ENCODE measurements at places on chromosomes 3 and 15. TPM values are rescaled to one million over a fixed set of nuclear protein-coding genes. Genes with fewer than 3 reads are reported as not detected.
A peak's percentile ranks its signal among the peaks of the same experiment; 100 is the strongest.

The CCR3 gene
- not detected for total RNA-seq

The RASGRP1 gene
- 0.96 TPM for total RNA-seq

The LRRC31 gene
- total RNA-seq, result 66.0 TPM

The ARHGEF26 gene
- 6.6 TPM for total RNA-seq

The UPK1B gene
- not detected for total RNA-seq

The NOX5 gene
- total RNA-seq, result 0.17 TPM

- DNase-seq, result no peak
- no peaks in the 10 kb centered on the region for H3K4me1 ChIP-seq
- H3K36me3 ChIP-seq, result no peaks in the 10 kb centered on the region
- no peak overlapping the region for H3K27ac ChIP-seq
These were observed 218.7 kb downstream of the FEZF2 start for GRCh38 chr3:62154457-62155148.

GRCh38 chr3:128684986-128685726 lies 34.5 kb upstream of the RPN1 start:
- no peaks in the 10 kb centered on the region for H3K36me3 ChIP-seq
- H3K4me1 ChIP-seq, result no peaks in the 10 kb centered on the region
- no peaks in the 10 kb centered on the region for H3K27me3 ChIP-seq
- H3K4me3 ChIP-seq, result no peak overlapping the region
- H3K27ac ChIP-seq, result no peak overlapping the region

DNA sequence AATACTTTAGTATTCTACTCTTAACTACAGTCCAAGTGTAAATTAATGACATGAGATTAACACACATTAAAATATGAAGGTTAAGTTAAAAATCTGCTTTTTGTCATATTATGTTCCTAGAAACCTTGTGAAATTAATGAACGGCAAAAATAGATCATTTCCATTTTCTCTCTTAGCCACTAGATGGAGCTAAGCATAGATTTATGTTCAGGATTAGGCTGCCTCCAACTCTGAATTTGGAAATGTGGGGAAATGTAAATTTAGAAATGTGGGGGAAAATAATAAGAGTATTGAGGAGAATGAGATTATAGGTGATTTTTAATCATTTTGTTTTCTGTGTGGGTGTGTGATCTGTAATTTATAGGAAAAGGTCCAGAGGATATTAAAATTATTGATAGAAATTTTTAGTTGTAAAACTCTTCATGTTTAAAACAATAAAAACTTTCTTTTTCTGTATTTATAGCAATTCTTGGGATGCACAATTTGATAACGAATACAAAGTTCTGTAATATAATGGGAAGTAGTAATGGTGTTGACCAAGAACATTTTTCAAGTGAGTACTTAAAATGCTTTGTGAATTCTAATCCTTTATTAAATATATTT lies 59.2 kb downstream of the TMOD3 start:
- H3K27ac ChIP-seq, result no peak overlapping the region
- H3K4me1 ChIP-seq, result no peaks in the 10 kb centered on the region
- no peaks in the 10 kb centered on the region for H3K27me3 ChIP-seq
- no peaks in the 10 kb centered on the region for H3K36me3 ChIP-seq
- DNase-seq, result no peak

GRCh38 chr3:149701977-149702350 lies 44.1 kb upstream of the WWTR1 start:
- no peaks in the 10 kb centered on the region for H3K27me3 ChIP-seq
- DNase-seq, result no peak
- no peaks in the 10 kb centered on the region for H3K4me1 ChIP-seq

- no peak overlapping the region for H3K27ac ChIP-seq
- H3K4me3 ChIP-seq, result no peak overlapping the region
- H3K4me1 ChIP-seq, result no peaks in the 10 kb centered on the region
- no peaks in the 10 kb centered on the region for H3K36me3 ChIP-seq
These were observed 9.1 kb downstream of the CCR4 start for GRCh38 chr3:32960404-32961170.

- no peak overlapping the region for H3K4me3 ChIP-seq
- DNase-seq, result no peak
These were observed 1.2 kb upstream of the ARHGEF26 start for GRCh38 chr3:154119951-154120350.

GRCh38 chr3:151899996-151900395 lies 26.6 kb downstream of the SUCNR1 start:
- H3K36me3 ChIP-seq, result no peaks in the 10 kb centered on the region
- no peaks in the 10 kb centered on the region for H3K27me3 ChIP-seq
- DNase-seq, result no peak
- no peak overlapping the region for H3K4me3 ChIP-seq

DNA sequence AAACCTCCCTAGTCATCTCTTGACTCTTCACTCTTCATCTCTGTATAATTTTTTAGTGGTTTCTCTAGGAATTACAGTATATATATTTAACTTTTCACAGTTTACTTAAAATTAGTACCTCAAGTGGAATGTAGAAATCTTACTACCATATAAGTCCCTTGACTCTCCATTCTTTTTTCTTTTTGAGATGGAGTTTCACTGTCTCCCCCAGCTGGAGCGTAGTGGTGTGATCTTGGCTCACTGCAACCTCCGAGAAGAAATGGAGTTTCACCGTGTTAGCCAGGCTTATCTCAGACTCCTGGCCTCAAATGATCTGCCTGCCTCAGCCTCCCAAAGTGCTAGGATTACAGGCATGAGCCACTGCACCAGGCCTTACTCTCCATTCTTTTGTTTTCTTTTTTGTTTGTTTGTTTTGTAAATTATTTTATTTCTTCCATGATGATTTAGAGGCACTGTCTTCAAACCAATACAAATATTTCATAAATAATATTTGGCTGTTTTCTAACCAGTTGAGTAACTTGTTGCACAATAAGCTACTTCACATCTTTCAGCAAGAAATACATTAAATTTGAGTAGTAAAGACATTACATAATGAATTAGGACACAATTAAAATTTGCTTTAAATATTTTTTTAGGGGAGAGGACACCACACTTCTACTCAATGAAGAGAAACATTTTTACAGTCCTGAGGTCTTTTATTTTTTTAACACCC lies 144.8 kb downstream of the RBPMS2 start:
- H3K4me3 ChIP-seq, result no peak overlapping the region
- no peak for DNase-seq
- H3K27ac ChIP-seq, result no peak overlapping the region
- H3K36me3 ChIP-seq, result no peaks in the 10 kb centered on the region
- H3K27me3 ChIP-seq, result no peaks in the 10 kb centered on the region

DNA sequence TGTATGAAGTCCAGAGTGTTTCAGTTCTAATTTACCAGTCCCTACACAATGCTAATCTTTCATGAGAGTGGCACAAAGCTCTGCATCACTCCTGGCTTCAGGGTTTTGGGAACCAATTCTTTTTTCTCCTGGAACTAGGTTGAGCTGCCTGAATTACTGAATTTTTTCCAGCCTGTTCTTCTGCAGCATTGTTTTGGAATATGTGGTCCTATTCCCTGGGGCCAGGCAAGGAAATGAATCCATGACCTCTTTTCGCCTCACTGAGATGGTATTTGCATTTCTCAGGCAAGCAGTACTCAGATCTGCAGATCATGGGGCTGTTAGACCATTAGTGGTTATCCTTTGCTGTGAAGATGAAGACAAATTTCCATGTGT lies 25.6 kb upstream of the GPR171 start:
- no peak for DNase-seq
- H3K36me3 ChIP-seq, result no peaks in the 10 kb centered on the region
- H3K27ac ChIP-seq, result peak overlapping the region; percentile 34
- H3K4me1 ChIP-seq, result no peaks in the 10 kb centered on the region

GRCh38 chr3:168615493-168616020 lies 519.8 kb upstream of the GOLIM4 start:
- H3K27me3 ChIP-seq, result no peaks in the 10 kb centered on the region
- no peak overlapping the region for H3K4me3 ChIP-seq
- no peaks in the 10 kb centered on the region for H3K36me3 ChIP-seq
- no peaks in the 10 kb centered on the region for H3K4me1 ChIP-seq
- no peak overlapping the region for H3K27ac ChIP-seq
- no peak for DNase-seq

GRCh38 chr15:101613130-101614000 lies 38.8 kb downstream of the TM2D3 start:
- H3K4me3 ChIP-seq, result no peak overlapping the region
- H3K27ac ChIP-seq, result no peak overlapping the region
- peaks cover 13% of the 10 kb centered on the region for H3K4me1 ChIP-seq
- DNase-seq, result peak; percentile 77
- no peaks in the 10 kb centered on the region for H3K36me3 ChIP-seq

DNA sequence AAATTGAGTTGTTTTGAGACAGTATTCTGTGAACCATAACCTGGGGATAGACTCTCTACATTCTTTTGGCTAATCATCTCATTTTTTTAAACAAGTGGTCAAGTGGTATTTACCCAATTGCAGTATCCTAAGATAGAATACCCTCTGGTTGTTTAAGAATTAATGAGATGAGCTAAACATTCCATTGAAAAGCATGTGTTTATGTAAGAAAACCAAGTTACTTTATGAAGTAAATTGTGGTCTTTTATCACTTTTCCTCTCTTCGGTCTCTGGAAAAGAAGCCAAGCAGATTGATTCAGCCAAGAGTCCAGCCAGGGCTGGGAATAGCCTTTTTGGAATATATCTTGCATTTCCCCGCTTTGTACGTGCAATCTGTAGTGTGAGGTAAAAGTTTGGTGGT lies 185.7 kb upstream of the TOPAZ1 start:
- no peak overlapping the region for H3K27ac ChIP-seq
- no peaks in the 10 kb centered on the region for H3K36me3 ChIP-seq
- no peaks in the 10 kb centered on the region for H3K4me1 ChIP-seq
- DNase-seq, result no peak
- no peak overlapping the region for H3K4me3 ChIP-seq

GRCh38 chr3:50365080-50365841 lies 5.9 kb upstream of the TMEM115 start:
- peak; percentile 97 for DNase-seq
- H3K4me1 ChIP-seq, result no peaks in the 10 kb centered on the region
- peak overlapping the region; percentile 70 for H3K27ac ChIP-seq

DNA sequence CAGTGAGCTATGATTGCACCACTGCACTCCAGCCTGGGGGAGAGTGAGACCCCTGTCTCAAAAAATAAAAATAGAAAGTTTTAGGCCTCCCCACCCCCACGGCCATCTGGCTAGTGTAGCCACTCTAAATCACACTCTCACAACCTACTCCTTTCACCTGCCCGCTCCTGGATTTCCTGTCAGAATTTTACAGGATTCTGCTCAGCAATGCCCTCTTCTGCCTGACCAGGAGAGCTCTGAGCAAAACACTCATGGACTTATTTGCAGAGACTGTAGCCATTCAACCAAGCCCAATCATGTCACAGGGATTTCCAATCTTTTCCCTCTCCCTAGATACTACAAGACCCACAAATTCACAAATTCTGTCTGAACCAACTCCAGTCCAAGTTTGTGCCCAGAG lies 242.6 kb upstream of the TPRG1 start:
- no peaks in the 10 kb centered on the region for H3K27me3 ChIP-seq
- no peak overlapping the region for H3K27ac ChIP-seq
- no peak overlapping the region for H3K4me3 ChIP-seq
- DNase-seq, result peak; percentile 31
- H3K36me3 ChIP-seq, result no peaks in the 10 kb centered on the region
- H3K4me1 ChIP-seq, result no peaks in the 10 kb centered on the region

GRCh38 chr3:43638594-43639447 lies 17.0 kb upstream of the ANO10 start:
- no peak overlapping the region for H3K27ac ChIP-seq
- H3K36me3 ChIP-seq, result no peaks in the 10 kb centered on the region
- no peaks in the 10 kb centered on the region for H3K4me1 ChIP-seq
- DNase-seq, result peak; percentile 70
- no peaks in the 10 kb centered on the region for H3K27me3 ChIP-seq

DNA sequence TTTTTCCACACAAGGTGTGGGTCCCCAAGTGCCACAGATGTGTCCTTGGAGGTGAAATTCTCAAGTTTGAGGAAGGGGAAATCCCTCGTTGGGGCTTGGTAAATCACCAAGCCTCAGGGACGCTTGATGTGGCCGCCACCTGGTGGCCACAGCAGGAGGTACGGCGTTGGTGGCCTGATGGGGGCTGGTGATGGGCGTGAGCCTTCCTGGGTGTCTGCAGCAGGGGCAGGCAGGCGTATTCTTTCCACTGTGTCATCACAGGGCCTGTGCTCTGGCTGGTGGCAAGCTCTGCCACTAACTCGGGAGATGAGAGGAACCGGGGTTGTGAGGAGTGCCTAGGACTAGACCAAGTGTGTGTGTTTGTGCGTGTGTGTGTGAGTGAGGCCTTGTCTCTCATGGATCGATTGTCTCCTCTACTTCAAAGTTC lies 4.2 kb downstream of the ACOX2 start:
- H3K4me1 ChIP-seq, result peaks cover 30% of the 10 kb centered on the region
- DNase-seq, result peak; percentile 82
- no peaks in the 10 kb centered on the region for H3K27me3 ChIP-seq
- no peaks in the 10 kb centered on the region for H3K36me3 ChIP-seq
- no peak overlapping the region for H3K4me3 ChIP-seq

DNA sequence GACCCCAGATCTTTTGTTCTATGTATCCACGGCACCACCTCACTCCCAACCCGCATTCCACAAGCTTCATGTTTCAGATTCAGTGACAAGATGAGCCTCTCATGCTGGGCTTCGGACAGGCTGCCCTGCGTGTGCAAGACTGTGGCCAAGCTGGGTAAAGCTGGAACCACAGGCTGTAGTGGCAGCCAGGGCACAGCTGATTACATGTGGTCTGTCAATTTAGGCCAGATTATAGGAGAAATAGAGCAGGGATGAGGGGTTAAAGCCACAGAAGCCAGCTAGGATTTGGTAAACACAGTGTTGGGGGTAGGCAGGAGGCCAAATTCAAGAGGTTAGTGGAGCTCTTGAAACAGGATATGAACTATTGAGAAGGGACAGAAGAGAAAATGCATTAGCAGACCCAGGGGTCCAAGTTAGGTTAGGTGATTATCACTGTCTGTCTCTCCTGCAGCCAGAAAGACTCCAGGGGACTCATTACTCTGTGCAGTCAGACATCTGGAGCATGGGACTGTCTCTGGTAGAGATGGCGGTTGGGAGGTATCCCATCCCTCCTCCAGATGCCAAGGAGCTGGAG lies 12.9 kb downstream of the SNAPC5 start:
- no peak overlapping the region for H3K4me3 ChIP-seq
- no peak overlapping the region for H3K27ac ChIP-seq
- no peak for DNase-seq
- no peaks in the 10 kb centered on the region for H3K36me3 ChIP-seq
- H3K4me1 ChIP-seq, result no peaks in the 10 kb centered on the region
